Stimulated activated CD4-positive, alpha-beta T cell treated with anti-CD3 and anti-CD28 coated beads, TNF-alpha, amount 100 ng/mL, for 1 hour (primary cell): ENCODE measurements at places on chromosomes 2 and 18.

- no peak for DNase-seq
These were observed 9.9 kb upstream of the ABHD3 start for GRCh38 chr18:21714474-21714873.

DNA sequence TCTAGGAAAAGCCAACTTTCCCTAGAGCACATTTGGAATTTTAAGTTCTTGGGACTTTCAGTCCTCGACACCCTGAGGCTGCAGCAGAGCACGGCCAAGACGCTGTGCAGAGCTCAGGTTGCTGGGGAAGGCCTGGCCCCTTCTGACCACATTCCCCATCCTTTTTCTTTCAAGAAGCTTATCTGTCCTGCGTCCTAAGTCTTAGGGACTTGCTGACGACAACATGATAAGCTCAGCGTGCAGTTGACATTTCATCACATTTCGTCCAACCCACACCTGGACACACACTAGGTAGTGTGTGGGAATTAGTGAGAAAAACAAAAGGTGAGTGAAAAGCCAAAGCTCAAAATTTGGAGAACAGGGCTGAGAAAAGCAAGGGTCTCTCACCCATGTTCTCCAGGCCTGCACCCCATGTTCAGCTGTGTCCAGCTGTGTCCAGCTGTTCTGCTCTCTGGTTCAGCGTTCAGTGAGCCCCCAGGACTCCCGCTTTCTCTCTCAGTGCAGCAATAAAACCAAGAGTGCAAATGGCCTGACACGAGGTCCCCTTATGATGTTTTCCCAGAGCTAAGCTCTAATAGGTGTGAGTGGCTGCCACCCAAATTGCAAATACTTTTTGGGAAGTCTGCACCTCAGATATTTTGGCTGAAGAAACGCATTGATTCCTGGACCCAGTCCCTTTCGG lies 101.9 kb downstream of the RGPD3 start:
- no peak for DNase-seq

- no peak for DNase-seq
These were observed 52.0 kb downstream of the STAT1 start for GRCh38 chr2:190961918-190962487.

DNA sequence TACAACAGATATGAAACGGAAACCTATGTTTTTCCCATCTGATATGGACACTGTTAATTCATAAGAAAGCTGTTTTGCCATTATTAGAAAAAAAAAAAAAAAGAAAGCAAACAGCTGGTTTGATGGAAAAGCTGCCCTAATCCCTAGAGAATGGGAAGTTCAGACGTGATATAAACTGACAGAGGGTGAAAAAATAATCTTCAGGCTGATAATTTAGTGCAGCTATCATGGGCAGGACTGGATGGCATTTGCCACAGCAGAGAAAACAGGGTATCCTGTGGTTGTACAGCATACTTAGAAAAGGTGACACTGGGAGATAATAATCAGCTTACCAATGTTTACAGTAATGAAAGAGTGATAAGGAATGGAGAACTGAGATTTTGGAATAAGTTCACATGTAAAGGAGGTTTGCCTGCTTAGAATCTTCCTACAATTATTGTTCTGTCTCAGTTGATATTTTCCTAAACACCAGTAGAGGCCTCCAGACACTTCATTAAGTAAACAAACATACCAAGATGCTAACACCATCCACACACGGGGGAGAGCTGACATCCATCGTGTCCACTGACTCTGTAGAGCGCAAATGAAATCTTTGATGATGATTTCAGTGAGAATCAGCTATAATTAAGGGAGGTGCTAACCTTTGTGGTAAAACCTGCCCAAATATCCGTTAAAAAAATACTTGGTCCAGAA lies 211.6 kb upstream of the MMADHC start:
- DNase-seq = no peak

- DNase-seq = no peak
These were observed 15.5 kb downstream of the MRPS5 start for GRCh38 chr2:95106081-95106480.

DNA sequence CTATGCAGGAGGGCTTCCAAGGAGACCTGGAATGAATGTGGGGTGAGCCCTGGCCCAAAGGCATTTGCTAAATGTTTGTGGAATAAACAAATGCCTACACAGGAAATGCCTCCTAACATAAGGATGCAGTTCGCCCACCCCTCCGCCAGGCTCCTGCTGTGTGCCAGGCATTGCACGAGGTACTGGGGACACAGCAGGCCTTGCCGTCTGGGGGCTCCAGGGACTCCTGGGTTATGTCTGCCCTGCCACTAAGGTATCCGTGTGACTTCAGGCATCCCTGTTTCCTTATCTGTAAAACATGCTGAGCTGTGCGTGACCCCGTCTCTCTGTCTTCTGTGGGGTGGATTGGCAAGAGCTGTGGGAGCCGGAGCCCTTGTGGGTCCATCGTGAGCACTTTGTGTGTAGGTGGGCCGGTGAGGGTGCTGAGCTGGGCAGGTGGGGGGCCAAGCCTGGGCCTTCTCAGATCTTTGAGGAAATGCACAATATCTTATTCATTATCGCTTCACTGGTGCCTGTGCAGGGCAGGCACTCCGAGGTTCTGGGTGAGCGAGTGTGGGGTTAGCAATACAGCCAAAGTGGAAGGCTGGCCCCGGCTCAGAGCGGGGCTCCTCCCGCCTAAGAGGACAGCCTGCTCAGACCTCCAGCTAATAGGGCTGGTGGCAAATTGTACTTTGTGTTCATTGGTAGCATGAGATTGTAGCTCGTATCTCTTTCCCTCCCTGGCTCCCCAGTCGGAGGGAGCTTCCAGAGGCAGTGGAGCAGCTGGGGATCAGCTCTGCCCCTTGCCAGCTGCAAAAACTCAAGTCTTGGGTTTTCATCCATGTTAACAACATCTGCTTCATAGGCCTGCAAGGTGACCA lies 126.8 kb downstream of the GLI2 start:
- no peak for DNase-seq

DNA sequence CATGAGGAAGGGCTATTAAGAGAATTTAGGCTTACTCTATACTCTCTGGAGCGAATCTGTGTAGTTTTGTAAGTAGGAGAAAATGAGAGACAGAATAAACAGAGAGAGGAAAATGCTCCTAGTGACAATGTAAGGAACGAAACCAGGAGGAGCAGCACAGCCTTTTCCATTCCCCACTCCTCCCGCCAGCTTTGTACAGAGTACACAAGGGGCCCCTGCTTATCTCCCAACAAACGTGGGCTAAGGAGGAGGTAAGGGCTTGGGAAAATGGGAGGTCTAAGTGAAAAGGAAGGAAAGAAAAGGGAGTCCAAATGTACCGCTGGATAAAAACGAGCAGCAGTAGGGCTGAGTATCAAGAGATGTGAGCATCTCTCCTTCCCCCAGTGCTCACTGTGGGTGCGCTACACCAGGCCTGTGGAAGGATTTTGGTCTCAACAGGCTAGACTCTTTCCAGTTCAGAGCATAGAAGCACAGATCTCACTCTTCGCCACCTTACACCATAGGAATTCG lies 12.1 kb upstream of the IHH start:
- no peak for DNase-seq

DNA sequence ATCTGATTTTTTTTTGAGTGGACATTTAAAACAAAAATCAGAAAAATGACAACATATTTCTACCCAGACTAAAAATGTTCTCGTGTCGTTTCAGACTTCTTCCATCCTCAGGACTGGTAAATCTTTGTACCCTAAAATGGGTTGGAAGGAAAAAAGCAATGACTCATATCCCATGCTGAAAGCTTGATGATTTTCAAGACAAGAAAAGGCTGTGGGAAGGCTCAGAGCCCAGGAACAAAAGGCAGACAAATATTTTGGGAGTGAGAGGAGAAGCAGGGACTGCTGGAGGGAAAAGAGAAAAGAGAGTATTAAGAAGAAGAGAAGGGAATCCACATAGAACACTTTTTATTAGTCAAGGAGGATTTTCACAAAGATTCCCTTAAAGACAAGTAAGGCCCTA lies 77.1 kb upstream of the CTAGE1 start:
- DNase-seq = no peak

DNA sequence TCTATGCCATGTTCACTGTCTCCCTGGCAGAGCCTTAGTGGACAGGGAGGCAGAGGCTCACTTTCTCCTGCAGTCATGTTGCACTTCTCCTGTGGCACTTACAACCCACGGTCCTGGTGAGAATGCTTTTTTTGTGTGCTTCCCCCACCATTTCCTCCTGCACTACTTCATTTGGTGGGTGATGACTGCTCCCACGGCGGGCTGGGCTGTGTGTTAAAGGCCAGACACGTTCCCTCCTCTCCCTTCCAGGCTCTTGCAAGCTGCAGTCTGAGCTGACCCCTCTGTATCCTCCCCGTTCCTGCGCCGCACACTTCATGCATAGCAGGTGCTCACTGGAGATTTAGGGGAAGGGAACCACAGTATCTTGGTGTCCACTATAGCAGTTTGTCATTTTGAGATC lies 170.5 kb downstream of the CELF4 start:
- DNase-seq = no peak

- no peak for DNase-seq
These were observed 107.3 kb downstream of the KLHL29 start for GRCh38 chr2:23492337-23492675.

DNA sequence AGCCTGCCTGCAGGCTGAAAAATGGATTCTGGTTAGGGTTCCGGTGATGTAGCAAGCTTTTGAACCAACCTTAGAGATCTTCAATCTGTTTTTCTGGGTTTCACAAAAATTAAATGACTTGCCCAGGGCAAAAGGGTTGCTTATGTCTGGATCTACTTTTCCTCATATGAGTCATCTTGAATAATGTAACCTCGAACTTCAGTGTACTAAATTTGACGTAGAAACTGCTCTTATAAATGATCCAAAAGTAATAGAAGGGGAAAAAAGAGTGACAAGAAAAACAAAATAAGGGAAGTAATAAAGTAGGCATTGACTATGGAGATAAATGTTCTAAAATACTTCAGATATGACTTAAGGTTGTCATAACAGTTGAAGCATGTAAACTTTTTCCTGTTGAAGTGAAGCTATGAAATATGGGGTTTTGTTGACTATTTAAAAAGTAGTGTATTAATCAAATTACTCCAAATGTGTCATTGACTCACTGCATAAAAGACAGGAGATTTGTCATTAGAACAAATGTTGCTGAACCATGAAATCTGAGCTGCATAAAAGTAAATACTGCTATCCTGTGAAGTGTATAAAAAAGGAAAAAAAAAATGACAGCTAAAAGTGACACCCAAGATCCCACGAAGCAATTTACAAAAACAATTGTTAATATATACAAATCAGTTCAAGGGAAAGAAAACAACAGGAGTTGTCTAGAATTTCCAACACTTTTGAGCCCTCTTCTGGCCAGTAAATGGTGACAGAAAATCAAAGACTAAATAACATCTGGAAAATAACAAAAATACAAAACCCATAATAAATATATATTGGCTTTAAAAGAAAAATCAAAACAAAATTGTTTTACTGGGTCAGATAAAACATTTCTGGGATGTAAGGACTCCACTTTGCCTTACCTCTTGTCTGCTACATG lies 103.6 kb upstream of the SERPINE2 start:
- no peak for DNase-seq
